ENCODE measurements at places on chromosomes 6 and 20.

GRCh38 chr6:156309017-156309416 is 468.2 kb upstream of the ARID1B start:
- DNase-seq, result no peak

- DNase-seq, result no peak
Observed at GRCh38 chr6:141261016-141261671, 871.6 kb upstream of the GJE1 start.

DNA sequence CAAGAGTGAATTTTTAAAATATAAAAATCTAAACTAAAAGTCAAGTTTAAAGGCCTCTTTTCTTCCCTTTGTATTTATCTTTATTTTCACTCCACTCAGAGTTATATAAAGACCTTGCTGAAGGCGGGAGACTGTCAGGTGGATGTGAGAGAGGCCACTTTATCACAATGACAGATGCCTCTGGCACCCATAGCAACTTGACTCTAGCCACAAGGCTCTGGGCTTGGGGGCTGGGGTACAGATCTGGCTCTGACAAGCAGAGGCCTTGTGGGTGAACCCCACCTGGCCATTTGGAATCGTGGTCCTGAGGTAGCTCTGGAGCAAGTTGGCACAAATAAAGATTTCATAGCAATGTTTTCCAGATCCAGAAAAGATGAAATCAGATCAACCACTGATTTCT is 417.2 kb downstream of the RFPL4B start:
- DNase-seq, result no peak

GRCh38 chr6:139370283-139370998 is 4.0 kb downstream of the CITED2 start:
- no peak for DNase-seq

- no peak for DNase-seq
Observed at GRCh38 chr6:151617539-151617938, 123.7 kb downstream of the CCDC170 start.

DNA sequence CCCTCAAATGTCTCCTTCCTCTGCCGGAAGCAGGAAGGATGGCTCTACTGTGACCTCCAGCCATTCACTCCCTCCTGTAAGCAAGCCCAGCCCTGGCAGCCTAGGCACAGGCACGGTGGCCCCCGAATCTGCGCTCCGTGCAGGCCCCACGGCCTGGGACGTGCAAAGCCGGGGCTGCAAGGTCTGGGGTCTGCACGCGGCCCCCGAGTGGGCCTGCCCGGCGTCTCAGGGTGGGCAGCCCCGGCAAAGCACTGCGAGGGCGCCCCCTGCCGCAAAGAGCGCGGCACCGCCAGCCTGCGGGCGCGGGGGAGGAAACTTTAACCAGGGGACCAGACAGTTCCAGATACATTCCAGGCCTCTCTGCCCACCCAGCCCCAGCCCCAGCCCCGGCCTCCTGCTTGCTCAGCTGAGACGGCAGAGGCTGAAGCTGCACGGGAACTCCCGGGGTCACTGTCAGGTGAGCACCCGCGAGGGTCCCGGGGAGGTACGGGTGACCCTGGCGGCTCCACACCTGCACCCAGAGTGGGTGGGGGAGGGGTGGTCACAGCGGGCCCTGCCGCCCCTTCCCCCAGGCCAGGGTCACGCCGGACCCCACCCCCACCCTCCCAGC is 98.8 kb downstream of the ASXL1 start:
- DNase-seq, result no peak

GRCh38 chr20:62060631-62061541 is 4.8 kb downstream of the TAF4 start:
- no peak for DNase-seq

DNA sequence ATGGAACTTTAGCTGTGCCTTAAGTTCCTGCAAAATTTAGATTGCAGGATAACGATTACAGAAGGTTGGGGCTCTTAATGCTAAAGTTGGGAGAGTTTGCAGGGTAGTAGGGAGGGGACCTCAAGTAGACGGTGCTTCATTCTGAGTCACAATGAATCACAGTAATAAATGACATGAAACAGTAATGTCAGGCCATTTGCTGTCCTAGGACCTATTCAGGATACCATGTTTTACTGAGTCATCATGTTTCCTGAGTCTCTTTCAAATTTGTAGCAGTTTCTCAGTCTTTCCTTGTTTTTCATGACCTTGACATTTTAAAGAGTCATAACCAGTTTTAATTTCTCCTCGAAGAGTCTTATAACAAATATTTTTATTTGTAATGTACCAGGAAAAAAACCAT is 406.9 kb upstream of the MAP3K7 start:
- DNase-seq, result no peak

GRCh38 chr20:14127514-14128223 is 132.4 kb downstream of the MACROD2 start:
- DNase-seq, result no peak

GRCh38 chr6:156884306-156884705 is 107.1 kb downstream of the ARID1B start:
- DNase-seq, result no peak

GRCh38 chr20:56765172-56766073 is 136.3 kb downstream of the TFAP2C start:
- DNase-seq, result no peak

DNA sequence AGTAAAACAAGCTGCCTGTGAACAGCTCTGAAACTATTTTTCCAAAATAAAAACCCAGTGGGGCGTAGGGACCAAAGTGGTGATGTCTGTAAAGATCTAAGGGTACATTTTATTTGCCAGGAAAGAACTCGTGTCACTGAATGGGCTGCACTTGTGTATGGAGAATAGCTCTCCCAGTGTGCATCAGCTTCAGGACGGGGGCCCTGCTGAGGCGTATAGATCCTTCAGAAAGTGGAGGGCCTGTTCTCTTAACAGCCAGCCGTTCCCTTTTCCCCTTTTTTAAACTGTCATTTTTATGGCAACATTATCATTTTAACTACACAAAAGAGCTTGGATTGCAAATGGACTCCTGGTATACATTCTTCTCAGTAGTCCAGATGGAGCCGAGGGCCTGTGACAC is 137.3 kb downstream of the TMEM242 start:
- DNase-seq, result no peak

DNA sequence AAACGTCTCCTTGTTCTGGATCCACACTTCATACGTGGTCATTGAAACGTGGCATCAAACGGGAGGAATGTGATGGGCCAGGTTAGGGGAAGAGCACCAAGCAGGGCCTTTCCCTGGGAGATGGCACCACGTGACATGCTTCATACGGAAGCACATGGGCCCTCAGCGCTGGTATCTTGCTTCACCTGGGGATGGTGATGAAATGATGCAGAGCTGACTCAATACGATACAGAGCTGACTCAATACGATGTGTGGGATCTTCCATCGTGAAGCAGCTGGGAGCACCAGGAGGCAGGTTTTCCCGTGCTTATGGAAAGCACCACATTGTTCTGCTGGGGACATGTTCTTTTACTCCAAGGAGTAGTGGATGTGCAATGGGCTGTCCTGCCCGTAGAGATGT is 22.5 kb upstream of the TAGAP start:
- DNase-seq, result peak; percentile 18

DNA sequence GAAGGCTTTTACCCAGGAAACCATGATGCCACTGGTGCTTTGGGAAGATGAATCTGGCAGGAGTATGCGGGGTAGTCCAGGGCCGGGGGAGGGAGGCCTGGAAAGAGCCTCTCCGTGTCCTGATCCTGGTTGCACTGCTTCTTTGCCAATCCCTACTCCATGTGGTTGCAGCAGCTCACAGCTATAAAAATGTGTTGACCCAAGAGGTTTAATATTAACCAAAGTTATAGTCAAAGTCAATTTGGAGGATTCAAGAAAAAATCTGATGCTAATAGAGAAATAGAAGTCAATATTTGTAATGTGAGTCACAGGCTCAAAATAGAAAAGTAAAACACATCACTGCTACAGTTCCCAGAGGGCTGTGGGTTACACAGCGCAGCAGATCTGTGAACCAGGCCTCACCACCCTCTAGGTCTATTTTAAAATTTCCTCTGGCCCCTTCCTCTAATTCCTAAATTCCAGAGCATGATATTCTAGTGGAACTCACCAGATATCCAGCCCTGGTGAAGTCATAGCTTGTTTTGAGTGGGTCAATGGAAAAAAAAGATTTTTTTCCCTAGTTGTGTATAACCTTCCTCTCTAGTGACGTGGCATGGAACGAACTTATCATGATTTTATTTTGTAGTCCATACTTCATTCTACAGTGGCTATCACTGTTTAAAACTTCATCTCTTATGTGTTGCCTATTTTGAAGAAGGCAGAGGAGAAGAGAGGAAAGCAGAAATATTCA is 63.2 kb upstream of the BMP2 start:
- no peak for DNase-seq

GRCh38 chr20:848193-848592 is 14.7 kb downstream of the FAM110A start:
- DNase-seq, result no peak

- peak; percentile 66 for DNase-seq
Observed at GRCh38 chr6:13355999-13356785, 27.9 kb upstream of the TBC1D7 start.

DNA sequence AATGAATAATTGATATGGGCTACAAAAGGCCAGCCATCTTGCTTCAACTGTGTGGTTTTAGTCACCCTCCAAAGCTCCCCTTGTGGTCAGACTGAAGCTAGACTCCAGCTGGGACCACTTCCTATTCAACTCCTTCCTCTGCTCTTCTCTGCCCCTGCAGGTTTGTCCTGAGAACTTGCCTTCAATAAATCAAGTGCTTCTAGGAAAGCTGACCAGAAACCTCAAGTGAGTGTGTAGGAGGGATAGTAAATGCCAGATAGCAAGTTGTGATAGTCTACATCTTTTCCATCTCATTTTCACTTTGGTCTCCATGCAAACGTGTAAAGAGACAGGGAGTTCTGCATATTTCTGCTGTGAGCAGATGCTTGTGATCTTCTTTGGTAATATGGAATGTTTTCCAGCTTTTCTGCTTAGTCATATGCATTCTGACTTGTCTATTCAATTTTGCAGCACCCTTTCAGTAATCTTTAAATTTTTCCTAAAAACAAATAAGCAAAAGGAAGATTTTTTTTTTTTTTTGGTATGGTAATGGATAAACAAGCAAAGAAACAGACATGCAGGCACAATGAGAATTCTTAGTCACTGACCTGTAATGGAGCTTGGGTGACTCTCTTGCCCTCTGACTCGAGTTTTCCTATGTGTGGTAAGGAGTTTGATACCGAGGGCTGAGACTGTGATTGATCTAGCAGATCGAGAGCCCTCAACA is 201.3 kb upstream of the BTBD3 start:
- no peak for DNase-seq

- DNase-seq, result no peak
Observed at GRCh38 chr20:37464611-37465010, 56.4 kb upstream of the NNAT start.

- DNase-seq, result no peak
Observed at GRCh38 chr6:130385064-130385695, 19.4 kb downstream of the TMEM200A start.

- no peak for DNase-seq
Observed at GRCh38 chr6:75863001-75863400, 114.0 kb downstream of the MYO6 start.

DNA sequence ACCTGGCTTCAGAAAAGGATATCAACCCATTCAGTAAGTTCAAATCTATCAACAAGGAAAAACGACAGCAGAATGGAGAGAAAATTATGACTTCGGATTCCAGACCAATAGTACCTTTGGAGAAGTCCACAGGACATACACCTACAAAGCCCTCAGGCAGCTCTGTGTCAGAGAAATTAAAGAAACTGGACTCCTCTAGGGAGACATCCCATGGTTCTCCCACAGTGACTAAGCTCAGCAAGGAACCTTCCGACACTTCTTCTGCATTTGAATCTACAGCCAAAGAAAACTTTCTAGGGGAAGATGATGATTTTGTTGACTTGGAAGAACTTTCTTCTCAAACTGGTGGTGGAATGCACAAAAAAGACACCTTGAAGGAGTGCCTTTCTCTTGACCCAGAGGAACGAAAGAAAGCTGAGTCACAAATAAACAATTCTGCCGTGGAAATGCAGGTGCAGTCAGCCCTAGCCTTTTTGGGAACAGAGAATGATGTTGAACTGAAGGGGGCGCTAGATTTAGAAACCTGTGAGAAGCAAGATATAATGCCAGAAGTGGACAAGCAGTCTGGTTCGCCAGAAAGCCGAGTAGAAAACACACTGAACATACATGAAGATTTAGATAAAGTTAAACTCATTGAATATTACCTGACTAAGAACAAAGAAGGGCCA is 67.4 kb upstream of the HINT3 start:
- DNase-seq, result peak; percentile 27

DNA sequence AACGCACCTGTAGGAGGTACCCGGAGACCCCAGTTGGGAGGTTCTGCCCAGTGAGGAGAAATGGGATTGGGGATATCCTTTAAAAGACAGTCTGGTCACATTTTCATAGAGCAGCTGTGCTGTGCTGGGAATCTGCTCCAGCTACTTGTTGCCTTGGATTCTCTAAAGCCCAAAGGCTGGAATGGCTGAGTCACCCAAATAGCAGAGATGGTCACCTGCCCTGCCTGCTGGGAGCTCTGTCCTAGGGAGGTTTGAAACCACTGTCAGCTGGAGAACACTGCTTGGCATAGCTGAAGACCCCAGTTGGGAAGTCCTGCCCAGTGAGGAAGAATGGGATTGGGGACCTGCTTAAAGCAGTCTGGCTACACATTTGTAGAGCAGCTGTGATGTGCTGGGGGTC is 34.8 kb upstream of the TFB1M start:
- DNase-seq, result no peak

GRCh38 chr6:165718491-165718891 is 55.5 kb upstream of the PDE10A start:
- DNase-seq, result no peak

DNA sequence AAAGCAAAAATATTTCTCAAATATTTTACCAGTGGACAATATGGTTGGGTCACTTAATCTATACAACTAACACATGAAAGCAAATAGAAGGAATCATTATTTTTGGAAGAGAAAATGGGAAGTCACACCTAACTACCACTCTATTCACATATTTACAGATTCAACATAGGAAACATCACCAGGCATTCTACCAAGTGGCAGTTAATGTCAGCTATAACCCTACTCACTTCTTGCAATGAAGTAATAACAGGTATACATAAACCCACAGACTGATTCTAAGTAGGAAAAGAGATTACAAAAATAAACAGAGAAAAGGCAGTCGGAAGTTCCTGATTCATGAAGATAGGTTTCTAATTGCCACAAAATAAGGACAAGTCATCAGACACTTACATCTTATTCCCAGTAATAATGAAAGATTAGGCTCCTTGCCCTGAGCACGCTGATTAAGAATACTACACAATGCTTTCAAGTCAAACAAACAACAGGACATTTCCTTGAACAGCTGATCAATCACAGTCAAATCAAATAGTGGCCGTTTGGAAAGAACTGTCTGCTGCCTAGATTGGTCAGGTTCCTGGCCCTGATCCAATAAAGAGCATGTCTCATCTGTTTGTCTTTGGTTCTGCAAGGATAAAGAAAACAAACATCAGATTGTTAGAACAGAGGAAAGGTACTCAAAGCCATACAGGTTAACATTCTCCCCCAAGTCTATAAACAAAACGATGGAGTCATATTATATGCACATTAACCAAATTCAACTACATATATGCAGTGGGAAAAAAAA is 79.2 kb upstream of the PLN start:
- DNase-seq, result no peak

DNA sequence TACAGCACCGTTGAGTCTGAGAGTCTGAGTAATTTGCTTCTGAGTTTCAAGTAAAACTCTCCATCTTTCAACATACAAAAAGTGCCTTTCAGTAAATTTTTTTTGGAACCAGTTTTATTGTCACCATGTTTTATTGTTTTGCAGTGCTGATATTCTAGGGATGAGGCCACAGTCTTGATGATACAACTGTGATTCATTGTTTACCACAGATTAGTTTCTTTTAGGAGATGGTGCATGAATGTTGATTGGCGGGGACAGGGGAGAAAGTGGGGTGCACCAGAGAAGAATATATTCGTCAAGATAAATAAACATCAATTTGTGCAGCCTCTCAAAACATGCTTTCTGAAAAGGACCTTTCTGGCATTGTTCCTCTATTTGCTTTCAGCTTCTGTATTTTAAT is 109.0 kb downstream of the MCHR2 start:
- no peak for DNase-seq

Data from activated CD8-positive, alpha-beta T cell treated with anti-CD3 and anti-CD28 coated beads, Interleukin-2, amount 10 ng/mL, durations not matched to agents 7 days and 5 days (primary cell).